Activated CD8-positive, alpha-beta memory T cell treated with anti-CD3 and anti-CD28 coated beads for 1 hour (primary cell): ENCODE measurements at places on chromosomes 2 and 18.

- no peak for DNase-seq
Observed at GRCh38 chr2:66573821-66574233, 138.9 kb downstream of the MEIS1 start.

DNA sequence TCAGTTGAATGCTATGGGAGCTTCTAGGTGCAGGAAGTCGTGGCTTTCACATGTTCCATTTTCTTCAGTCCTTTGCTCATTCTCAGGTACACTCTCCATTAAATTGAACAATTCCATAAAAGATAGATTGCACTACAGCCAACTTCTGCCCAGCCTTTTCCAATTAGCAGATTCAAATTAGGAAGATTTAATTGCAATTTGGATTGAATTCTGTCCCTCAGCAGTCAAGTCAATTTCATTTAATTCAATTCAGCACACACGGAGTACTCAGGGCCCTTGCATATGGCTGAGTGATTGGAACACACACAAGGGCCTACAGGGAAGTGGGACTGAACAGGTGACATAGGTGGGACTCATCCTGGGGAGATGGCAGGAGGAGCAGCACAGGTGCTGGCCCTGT, 220.4 kb downstream of the LOXHD1 start:
- no peak for DNase-seq

DNA sequence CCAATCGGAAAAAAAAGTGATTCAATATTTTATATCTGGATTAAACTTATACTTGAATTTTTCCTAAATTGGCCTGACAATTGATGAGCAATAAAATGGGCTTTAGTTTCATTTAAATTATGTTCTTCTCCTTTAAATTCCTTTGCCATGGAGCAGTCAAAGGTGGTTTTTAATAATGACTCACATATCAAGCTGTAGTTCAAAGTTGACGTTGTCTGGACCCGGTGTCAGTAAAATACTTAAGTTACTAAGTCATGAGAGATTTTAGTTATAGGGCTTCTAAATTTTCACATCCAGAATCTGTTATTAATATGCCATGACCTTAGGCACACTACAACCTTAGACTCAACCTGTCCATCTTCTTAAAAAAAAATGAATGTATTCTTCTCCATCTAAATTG, 62.5 kb downstream of the CDH2 start:
- no peak for DNase-seq

DNA sequence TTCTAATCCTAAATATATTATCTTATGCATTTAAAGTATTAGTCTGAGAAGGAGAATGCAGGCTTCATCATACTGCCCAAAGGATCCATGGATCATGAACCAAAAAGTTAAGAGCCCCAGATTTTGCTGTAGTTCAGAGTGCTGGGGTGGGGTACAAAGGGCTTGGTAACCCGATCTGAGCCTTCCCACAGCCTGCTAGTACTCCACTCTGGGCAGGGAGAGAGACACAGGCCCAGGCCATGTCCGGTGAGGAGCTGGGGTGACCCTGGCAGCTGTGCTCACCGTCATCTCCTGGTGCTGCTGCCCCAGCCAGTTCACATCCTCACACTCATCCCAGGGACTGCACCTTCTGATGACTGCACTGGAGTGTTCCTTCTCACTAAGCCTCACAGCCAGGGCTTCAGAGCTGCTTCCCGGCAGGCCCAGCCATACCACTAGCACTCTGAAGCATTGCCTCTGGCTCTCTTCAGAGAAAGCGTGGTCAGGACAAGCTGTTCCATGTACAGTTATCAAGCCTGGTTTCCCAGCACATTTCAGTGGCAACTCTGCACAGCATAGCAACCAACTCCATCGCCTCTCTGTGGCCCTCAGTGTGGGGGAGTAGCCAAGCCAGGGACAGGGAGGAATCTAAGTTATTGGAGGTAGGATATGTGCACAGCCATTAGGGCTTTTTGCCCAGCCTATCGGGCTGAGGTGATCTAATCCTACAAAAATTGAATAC, 189.0 kb upstream of the CTAGE1 start:
- no peak for DNase-seq

DNA sequence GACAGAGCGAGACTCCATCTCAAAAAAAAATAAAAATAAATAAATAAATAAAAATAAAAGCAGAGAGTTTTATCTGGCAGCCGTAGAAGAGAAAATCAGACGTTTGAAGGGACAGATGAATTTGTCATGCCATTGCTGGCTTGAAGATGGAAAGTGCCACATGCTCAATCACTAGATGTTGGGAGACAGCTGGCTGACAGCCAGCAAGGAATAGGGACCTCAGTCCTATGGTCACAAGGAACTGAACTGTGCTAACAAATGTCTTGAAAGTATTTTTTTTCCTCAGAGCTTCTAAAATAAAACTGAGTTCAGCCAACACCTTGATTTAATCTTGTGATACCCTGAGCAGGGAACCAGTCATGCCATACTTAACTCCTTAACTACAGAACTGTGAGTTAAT, 65.4 kb downstream of the DTNA start:
- DNase-seq: no peak

GRCh38 chr2:174067815-174068214, 102.6 kb upstream of the SP3 start:
- no peak for DNase-seq

DNA sequence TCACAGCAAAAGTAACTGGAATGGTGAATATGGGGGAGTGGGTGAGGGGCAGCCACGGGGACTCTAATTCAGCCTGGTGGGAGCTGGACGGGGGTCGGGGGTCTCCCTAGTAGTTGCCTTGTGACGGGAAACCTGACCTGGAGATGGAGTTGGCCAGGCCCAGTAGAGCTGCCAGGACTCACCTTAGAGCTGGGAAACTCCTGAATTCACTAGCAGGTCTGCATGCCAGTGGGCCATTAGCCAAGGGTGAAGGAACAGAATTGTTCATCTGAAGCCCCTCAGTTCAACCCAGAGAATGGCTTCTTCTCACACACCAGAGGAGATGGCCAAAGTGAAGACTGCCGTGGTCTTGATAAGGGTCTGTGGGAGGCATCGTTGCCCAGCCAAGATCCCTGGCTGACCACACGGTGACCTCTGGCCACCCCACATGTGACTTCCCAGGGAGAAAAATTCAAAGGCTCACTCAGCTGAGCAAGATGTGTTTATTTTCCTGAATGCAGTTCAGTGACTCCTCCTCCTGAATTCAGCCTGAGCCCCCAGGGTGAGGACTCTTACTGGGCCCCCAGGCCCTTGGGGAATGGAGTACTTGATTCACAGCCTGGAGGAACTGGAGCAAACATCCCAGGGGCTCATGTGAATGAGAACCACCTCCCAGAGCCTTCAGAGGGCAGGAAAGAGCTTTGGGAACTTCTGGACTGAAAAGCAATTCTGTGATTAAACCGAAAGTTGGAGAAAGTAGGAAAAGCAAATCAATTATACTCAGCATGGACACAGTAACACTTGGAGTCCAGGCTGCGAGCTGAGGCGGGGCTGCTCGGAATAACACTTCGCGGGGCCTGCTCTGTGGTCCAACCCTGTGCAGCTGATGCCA, 25.2 kb downstream of the MOCOS start:
- no peak for DNase-seq

DNA sequence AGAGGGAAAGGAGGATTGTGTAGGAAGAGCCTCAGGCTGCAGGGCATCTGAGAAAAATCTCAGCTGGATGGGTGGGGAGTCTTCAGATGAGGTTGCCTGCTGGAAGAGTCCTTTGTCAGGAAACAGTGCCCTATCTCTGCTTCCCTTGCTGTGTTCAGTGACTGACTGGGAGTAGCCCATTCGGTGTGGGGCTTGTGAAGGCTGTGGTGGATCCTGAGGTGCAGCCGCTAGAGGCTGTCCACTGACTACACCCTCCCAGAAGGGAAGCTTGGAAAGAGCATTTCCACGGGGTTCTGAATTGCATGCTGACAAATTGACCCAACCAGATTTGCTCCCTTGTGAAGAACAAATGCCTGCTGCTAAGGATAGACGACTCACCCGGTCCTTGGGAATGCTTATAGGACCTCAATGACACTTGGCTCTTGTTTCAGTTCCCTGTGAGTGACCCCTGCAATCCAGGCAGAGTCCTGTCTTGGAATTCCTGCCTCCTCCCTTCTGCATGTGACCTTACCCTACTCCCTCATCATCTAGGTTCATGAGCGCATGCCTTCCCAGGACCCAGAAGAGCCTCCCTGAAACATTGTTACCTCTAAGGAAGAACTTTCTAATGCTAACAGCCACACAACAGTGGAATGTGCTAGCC, 109.7 kb upstream of the FAM136A start:
- DNase-seq: no peak

DNA sequence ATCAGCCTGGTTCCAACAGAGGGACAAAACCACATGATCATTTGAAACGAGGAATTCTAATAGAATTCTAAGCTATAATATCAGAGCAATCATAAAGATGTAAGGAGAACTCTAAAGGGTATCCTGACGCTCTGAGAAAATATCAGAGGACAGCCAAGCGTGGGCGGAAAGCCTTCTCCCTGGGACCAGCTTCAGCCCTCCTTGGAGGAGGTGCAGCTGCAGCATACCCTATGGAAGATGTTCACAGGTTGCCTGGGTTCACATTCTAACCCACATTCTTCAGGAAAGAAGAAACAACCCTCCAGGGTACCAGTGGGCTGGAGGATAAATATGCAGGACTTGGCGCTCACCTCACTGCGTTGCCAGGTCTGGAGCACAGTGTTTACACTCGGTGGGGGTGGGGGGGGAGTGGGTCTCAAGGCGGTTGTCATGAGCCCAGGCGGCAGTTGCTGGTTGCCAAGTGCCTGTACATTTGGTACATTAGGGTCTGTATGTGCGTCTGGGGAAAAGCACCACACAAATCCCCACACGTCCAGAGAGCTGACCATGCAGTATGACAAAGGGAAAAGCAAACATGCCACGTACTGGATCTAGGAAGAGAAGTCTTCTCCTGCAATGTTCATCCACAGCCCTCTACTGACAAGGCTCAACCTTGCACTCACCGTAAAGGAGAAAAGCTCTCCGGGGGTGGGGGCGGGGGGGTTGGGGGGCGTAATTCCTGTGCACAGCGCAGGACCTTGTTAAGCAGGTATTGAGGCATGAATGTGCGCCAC, 80.5 kb downstream of the CDH19 start:
- DNase-seq: no peak

GRCh38 chr2:26292646-26293045, 47.9 kb downstream of the HADHB start:
- no peak for DNase-seq

DNA sequence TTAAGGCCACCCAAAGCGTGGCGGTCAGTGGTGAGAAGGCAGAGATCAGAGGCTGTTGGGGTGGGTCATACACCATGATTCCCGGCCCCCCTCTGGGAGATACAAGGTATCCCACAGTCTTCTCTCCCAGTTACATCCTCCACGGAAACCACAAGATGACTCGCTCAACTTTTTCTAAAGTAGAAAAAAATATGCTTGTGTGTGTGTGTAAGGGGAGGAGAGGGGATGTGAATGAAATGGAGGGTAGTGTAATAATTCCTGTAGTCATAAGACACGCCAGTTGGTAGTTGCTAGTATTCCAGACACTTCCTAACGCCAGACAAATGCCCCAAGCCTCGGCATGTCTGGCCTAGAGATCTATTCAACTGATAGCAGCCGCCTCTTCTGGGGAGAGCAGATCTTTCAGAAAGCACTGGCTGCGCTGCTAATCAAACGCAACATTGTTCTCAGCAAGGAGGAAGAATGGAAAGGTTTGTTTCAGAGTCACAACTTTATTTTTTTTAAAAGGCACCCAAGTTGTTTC, 143.5 kb downstream of the TGIF1 start:
- no peak for DNase-seq

DNA sequence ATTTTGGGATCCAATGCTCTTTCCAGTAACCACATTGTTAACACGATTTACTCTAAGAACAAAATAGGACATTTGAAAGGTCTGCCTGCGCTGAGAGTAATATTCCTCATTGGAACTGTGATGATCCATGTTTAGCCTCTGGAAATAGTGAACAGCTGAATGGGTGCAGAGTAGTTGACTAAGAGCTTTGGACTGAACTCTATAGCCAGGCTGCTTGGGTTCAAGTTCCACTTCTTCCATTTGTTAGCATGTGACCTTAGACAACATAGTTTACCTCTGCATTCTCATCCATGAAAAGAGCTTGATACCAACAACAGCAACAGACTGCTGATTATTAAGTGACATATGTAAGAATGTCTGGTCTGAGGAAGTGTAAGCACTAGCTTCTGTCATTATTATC, 128.3 kb upstream of the MMADHC start:
- DNase-seq: no peak

- DNase-seq: no peak
Observed at GRCh38 chr2:79860228-79861058, 347.6 kb downstream of the CTNNA2 start.

GRCh38 chr2:212912445-212913103, 238.8 kb downstream of the IKZF2 start:
- no peak for DNase-seq

DNA sequence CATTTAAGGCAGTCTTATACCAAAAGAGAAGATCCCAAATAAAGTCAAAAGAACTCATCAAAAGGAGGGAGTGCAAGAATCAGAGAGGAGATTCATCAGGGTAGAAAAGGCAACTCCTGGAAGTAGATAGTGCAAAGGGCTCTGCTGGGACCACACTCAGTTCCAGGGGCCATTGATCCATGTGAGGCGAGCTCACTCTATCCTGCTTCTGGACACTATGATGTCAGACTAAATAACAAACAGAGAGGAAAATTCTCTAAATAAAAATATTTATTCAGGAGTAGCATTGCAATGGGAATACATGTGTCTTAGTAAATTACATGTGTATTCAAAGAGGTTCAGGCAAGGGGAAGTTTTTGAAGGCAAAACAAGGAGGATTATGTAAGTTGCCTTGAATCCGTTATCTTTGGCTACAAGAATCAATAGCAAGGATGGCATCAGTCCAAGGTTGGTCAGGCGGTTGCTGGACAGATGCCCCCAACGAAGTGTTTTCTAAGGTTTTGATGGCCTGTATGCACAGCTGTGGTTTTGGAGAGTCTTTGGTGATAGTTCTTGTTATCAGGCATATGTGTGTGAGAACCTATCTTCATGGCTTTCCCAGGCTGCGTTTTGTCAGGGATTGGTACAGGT, 13.2 kb upstream of the SERPINB12 start:
- no peak for DNase-seq

DNA sequence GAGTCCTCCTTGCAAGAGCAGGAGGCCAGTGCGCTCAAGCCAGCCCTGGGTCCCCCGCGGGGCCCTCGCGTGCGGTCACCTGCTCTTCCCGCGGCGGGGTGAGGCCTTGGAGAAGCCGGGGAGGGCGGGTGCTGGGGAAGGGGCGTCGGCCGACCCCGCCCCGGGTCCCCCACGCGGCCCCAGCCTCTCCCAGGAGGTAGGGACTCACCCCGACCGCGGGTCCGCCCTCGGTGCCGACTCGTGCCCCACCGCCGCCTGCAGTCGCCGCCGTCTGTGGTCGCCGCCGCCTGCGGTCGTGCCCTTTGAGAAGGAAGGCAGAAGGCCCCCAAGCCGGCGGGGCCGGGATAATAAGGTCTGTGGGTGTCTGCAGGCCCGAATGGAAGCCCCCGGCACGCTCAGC, 32.7 kb downstream of the SERPINB8 start:
- DNase-seq: no peak

DNA sequence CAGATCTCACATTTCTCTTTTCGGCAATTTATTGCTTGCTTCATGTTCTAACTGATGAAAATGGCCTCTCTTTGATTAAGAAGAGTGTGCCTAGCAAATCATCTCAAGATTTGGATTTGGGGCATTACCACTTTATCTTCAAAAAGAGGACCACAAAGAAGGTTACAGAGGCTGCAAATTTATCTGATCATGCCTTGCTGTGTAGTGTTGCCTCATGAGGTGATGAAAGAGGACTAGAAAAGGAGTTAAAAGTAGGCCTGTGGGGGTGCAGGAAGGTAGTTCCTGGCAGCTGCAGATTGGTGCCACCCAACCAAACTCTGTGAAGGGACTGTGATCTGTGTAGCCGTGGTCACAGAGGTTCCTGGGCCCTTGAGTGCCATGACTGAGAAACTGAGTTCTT, 69.2 kb downstream of the PRELID3A start:
- DNase-seq: no peak

- DNase-seq: no peak
Observed at GRCh38 chr2:61272421-61273070, 110.6 kb downstream of the C2orf74 start.
